ENCODE measurements at places on chromosomes 6 and 20. TPM values are rescaled to one million over a fixed set of nuclear protein-coding genes. Genes with fewer than 3 reads are reported as not detected.

DNA sequence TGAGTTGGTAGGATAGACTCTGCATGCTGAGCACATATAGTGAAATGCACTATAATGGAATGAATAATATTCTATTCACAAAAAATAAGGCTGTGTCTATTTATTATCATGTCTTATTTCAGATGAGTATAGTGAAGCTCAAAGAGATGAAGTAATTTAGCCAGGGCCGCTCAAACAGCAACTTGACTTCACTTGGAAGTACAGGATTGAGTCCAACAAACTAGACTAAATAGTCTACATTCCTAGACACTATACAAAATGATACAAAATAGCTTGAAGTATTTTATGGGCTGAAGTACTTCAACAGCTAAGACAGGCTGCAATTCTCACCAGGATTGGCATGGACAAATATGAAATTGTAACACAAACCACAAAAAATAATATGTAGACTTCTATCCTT lies 144.5 kb upstream of the DST start:
- peaks cover 5% of the 10 kb centered on the region for H3K36me3 ChIP-seq
- no peak for DNase-seq
- H3K4me1 ChIP-seq, result no peaks in the 10 kb centered on the region

GRCh38 chr20:63968136-63968927 lies 1.4 kb downstream of the ZNF512B start:
- peak overlapping the region; percentile 85 for H3K4me3 ChIP-seq
- peaks cover 6% of the 10 kb centered on the region for H3K36me3 ChIP-seq
- peak overlapping the region; percentile 81 for H3K27ac ChIP-seq
- no peaks in the 10 kb centered on the region for H3K27me3 ChIP-seq
- H3K4me1 ChIP-seq, result peaks cover 26% of the 10 kb centered on the region

GRCh38 chr6:34248198-34248726 lies 544 bp downstream of the SMIM29 start:
- H3K36me3 ChIP-seq, result no peaks in the 10 kb centered on the region
- H3K4me1 ChIP-seq, result peaks cover 58% of the 10 kb centered on the region
- H3K4me3 ChIP-seq, result peak overlapping the region; percentile 97
- peak overlapping the region; percentile 93 for H3K27ac ChIP-seq
- no peaks in the 10 kb centered on the region for H3K27me3 ChIP-seq

DNA sequence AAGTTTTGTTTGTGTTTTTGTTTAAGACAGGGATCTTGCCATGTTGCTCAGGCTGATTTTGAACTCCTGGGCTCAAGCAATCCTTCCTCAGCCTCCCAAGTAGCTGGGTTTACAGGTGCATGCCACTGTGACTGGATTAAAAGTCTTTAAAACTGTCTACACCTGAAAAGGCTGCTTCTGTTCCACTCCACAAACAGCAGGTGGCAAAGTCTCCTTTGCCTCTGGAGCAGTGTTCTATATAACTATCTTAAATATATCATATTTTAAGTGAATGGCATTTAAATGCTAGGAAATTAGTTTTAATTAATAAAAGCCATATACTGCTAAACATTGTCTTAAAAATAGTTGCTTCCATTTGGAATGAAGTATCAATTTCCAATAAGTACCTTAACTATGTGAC lies 89.2 kb upstream of the BCLAF1 start:
- peaks cover 4% of the 10 kb centered on the region for H3K27me3 ChIP-seq
- H3K27ac ChIP-seq, result no peak overlapping the region
- no peaks in the 10 kb centered on the region for H3K36me3 ChIP-seq
- no peak for DNase-seq
- H3K4me3 ChIP-seq, result no peak overlapping the region

GRCh38 chr6:52423448-52423847 lies 3.3 kb downstream of the EFHC1 start:
- no peak overlapping the region for H3K27ac ChIP-seq
- H3K4me3 ChIP-seq, result no peak overlapping the region
- H3K27me3 ChIP-seq, result no peaks in the 10 kb centered on the region
- no peak for DNase-seq
- peaks cover 2% of the 10 kb centered on the region for H3K36me3 ChIP-seq

The MAS1 gene
- total RNA-seq, result not detected

The HCRTR2 gene
- not detected for total RNA-seq

The CYB5R4 gene
- 20.8 TPM for total RNA-seq

The SNX3 gene
- 76.1 TPM for total RNA-seq

The SUMO4 gene
- total RNA-seq, result 6.0 TPM

All from naive thymus-derived CD8-positive, alpha-beta T cell (primary cell).